ENCODE measurements at places on chromosomes 7 and 10.

GRCh38 chr7:77995717-77996116 is 197.1 kb downstream of the PHTF2 start:
- no peak for DNase-seq

DNA sequence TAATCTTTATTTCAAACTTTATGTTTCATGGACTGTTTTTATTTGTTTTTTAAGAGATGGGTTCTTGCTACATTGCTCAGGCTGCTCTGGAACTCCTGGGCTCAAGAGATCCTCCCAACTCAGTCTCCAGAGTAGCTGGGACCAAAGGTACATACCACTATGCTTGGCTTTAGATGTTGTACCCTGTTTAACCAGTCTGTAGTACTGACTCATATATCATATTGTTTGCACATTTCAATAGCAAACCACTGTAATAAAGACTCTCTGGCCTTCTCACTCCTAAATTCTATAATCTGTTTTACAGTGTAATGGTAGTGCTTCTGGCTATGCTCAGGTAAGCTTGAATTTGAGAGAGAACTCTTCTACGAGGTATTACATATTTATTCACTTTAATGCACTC is 413.6 kb upstream of the PCDH15 start:
- DNase-seq, result no peak

GRCh38 chr10:77927402-77928246 is 1.1 kb upstream of the DLG5 start:
- no peak for DNase-seq

DNA sequence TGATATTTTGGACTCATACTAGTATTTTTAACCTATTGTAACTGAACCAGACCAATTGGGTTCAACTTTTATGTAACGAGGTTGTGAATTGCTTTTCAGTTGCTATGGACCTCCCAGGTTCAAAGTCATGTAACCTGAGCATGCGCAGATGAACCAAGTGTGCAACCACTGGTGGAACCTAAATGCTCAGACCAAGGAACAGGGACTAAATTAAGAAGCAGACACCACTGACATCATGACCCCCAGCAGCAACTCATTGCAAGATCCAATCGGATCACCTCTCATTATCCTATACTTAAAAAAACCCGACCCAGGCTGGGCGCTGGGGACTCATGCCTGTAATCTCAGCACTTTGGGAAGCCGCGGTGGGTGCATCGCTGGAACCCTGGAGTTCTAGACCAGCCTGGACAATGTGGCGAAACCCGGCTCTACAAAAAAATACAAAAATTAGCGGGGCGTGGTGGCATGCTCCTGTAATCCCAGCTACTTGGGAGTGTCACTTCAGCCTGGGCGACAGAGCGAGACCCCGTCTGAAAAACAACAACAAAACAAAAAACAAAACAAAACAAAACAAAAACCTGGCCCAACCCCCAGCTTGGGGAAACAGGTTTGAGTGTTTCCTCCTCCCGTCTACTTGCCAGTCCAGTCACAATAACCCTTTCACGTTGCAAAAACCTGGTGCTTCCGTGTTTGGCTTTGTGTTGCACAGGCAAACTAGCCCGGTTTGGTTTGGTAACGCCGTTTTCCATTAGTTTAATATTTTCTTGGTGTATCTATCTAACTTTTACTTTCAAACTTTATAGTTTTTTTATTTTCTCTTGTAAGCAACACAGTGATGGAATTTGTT is 11.3 kb upstream of the ZNF518A start:
- DNase-seq, result no peak

DNA sequence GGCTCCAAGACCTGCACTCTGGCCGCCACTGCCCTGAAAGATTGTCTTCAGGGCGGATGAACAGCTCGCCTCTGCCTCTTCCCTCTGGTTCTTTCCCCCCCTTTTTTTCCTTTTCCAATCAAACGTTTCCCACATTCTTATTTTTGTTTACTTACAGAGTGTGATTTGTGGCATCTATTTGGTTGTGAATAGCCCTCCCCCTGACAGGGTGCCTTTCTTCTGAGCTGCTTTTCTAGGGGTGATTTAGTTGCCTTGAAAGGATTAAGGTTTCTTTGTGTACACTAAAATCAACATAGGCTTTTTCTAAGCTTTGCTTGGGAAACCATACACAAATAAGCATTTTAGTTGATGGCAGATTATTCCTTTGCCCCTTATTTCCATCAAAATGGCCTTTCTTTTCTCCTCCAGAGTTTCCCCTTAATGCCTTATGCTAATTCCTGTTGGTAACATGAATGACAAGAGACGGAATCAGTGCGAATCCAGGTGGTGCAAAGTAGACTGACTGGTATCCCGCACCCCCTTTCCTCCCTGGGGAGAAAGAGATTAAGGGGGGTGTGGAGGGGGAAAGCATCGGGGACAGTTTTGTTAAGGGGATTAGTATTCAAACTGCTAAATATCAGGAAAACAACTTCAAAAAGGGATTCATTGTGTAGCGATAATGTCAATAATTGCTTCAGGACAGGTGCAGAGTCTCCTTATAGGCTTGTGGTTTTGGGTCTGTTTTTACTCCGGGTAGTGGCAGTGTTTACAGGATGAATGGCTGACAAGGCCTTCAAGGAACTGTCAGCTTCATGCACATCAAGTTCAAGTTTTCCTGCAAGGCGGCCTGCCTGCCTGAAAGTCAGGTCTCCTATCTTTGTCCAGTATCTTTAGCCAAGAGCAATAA is 431.6 kb upstream of the GALNT17 start:
- DNase-seq, result no peak

- no peak for DNase-seq
Observed at GRCh38 chr10:96673318-96674099, 46.8 kb downstream of the PIK3AP1 start.

DNA sequence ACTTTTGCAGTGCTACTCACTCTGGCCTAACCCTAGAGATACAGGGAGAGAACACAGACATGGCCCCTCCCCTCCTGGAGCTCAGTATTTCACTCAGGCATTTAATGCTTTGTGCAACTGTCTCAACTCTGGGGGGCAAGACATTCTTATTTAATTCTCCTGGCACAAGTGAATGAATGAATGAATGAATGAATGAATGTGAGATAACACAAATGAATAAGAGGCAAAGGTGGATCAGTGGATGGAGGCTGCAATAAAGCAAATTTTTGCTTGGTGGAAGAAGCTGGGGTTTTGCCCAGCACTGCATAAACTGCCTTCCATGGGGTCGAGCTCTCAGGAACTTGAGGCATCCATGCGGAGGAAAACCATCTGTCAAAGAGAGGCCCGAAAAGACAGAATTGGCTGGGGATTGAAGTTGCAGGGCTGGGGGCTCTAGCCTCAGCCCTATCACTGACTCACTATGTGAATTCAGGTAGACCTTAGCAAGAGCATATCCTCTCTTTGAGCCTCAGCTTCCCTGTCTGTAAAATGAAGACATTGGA is 441.4 kb upstream of the ZMIZ1 start:
- no peak for DNase-seq

DNA sequence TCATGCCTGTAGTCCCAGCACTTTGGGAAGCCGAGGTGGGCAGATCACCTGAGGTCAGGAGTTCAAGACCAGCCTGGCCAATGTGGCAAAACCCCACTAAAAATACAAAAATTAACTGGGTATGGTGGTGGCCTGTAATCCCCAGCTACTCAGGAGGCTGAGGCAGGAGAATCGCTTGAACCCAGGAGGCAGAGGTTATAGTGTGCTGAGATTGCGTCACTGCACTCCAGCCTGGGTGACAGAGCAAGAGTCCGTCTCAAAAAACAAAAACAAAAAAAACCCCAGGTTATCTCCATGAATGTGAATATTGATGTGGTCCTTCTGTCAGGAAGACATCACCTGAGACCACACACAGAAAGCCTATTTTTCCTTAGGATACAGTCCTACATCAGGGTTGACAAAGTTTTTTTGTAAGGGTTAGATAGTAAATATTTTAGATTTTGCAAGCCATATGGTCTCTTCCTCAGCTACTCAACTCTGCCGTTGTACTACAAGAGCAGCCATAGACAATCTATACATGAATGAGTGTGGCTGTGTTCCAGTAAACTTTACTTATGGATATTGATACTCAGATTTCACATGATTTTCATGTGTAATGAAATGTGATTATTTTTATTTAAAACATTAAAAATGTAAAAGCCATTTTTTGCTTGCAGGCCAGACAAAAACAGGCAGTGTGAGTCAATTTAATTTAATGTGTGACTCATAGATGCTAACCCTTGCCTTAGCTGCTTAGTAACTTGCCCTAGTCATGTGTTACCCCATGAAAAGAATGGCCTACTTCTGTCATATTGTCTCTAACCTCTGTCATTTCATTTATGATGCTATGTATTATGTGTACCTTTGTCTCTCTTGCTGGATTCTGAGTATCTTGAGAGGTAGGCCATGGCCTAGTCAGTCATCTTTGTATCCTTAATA is 78.1 kb downstream of the TPST1 start:
- DNase-seq, result no peak

DNA sequence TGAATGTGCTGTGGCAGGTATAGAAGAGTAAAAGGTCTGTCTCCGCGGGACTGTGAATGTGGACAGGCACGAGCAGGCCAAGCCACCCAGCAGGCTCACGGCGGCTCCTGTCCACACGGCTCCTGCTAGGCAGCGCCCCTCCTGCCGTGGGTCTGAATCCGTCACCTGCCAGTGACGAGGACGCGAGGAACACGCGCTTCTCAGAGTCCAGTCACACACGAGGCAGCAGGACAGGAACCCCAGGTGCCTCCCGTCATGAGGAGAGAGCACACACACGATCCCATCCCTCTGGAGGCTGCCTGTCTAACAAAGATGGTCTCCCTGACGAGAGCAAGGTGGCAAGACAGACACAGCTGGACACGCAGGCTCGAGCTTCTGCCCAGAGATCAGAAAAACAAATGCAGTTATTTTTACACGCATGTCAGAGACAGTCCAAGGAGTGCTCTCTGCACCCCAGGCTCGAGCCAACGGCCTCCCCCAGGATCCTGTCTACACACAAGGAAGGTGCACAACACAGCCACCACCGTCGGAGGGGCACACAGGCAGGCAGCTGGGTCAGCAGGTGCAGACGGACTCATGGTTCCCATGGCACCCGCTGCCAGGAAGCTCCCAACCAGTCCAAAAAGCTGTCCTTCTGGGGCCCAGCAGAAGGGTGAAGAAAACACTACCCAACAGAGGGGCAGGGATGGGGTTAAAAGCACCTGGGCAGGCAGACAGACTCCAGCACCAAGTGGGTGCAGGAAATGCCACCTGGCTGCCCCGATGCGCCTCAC is 103.2 kb downstream of the MAD1L1 start:
- DNase-seq, result no peak

DNA sequence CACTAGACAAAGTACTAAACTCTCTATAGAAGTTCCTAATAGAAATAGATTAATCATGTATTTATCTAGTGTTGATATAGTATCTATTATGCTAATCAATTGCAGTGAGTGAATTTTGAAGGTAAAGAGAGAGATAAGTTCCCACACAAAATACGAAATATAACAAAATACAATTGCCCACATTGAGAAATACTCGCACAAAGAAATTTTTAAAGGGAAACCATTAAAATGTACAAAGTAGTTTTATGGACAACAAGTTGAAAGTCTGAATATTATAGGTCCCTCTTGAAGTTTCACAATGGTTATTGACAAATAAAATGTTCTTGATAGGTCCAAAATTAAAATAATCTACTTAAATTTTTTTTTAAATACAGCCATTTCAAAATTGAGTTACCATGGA is 1031.1 kb downstream of the SORCS1 start:
- DNase-seq, result no peak

DNA sequence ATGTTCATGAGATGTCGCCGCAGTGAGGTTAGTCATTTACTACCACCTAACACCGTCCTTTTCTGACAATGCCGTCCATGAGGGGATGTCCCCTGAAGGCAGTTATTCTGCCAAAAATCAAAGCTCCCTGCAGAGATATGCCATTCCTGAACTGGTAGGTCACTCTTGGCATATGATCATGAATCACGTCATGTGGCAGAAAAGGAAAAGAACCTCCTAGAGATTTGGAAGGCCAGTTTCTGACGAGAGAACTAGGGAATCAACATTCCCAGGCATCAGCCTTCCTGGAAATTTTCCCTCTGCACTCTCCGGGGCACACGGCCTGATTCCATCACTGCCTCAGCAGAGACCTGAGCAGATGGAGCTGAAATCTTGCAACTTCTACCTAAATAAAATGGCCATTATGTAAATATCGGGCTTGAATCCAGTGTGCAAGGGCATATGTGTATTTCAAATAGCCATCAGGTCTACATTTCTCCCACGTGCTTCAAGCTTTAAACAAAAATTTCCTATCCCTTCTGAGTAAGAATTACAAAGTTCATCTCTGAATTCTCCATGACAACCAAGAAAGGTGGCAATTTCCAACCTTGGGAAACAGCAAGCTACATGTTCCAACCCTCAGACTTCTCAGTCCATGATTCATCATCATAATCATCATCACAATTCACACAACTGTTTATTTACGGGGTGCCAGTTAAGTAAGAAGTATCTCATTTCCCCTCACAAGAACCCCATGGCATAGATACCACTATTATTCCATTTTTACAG is 46.5 kb downstream of the AMPH start:
- no peak for DNase-seq

- no peak for DNase-seq
Observed at GRCh38 chr10:95784279-95784913, 28.4 kb downstream of the ENTPD1 start.

GRCh38 chr10:113520690-113521474 is 32.0 kb upstream of the HABP2 start:
- DNase-seq, result no peak

- DNase-seq, result no peak
Observed at GRCh38 chr7:2968176-2968575, 75.5 kb downstream of the CARD11 start.

DNA sequence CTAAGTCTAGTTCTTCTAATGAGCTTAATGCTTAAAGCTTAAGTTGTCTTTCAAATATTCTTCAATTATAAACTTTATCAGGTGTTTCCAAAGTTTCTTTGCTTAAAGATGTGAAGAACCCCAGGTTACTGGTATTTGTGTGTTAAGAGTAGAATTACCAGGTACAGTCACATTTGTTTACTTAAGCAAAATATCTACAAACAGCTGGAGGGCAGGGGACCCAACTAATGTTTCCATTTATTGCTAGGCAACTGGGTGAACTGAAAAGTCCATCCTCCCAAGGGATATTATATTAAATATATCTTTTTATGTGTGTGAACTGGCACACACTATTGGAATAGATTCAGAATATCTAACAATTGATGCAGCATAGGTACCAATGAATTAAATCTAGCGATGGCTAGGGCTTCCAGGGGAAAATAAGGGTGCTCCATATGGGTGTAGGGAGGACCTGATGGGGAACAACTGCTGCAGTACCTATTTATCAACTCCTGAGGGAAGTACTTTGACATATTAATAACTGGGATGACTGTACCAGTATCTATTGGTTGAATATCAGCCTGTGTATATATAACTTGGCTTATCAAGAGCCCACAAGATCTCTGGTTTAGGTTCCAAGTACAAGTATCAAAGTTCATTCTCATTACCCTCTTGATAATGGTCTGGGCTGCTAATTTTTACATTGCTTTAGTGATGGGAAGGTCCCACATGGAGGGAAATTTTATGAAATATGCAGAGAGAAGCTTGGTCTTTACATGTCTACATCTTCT is 10.3 kb upstream of the AGR3 start:
- DNase-seq, result no peak

Measured in substantia nigra (tissue), 51 donors.